ENCODE measurements at places on chromosomes 3 and 15.

DNA sequence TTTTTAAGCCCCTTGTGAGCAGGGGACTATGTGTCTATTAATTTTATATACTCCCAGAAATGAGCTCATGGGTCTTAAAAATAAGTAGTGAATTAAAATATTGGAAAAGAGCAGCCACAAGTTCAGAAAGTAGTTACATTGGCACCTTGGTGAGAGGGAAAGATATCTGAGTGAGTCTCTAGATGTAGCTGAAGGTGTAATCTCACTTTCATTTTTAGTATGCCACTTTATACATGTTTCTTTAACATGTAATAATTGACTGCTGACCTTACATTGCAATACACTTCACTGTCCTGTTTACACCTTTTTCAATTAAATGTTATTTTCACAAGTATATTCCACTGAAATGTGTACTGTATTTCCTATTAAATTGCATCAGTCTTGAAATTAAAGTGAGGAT, 12.1 kb upstream of the PAK6 start:
- no peak for DNase-seq

- DNase-seq: no peak
These were observed 199.1 kb downstream of the LRRN1 start for GRCh38 chr3:3998140-3998922.

- no peak for DNase-seq
These were observed 13.9 kb upstream of the ANPEP start for GRCh38 chr15:89828281-89829145.

DNA sequence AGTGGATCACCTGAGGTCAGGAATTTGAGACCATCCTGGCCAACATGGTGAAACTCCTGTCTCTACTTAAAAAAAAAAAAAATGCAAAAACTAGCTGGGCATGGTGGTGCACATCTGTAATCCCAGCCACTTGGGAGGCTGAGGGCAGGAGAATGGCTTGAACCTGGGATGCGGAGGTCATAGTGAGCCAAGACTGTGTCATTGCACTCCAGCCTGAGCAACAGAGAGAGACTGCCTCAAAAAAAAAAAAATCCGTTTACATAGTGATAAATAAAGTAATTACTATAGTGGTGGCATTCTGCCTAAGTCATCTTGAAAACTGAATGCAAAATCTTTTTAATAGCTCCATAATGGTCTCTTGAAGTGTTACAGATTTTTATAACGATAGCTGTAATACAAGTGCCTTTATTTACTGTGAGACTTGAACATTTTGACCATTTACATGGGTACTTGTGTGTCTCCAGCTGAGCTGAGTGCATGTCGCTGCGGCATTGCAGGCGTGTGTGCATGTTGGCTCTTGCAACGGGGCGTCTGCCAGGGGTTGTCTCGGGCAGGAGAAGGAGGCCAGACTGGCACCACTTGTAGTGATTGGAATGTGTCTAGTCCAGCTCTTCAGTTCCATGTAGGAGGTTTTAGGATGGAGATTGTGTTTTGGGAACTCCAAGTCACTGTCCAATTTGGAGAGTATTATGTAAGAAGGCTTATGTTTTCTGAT, 111.9 kb downstream of the IGF1R start:
- no peak for DNase-seq

DNA sequence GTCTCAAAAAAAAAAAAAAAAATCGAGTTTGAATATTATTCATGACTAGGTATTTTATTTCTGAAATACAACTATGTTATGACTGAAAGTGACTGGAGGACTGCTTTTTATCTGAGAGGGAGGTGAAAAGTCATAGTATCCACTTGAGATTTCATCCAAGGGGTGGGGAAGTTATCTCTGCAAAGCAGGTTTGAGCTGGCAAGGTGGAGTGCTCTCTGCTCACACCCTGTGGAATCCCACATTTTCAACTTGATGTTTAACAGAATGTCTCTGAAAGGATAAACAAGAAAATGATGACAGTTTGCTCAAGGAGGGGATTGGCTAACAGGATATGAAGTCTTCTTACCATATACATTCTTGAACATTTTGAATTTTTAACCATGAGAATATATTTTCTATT, 27.3 kb upstream of the SEC62 start:
- DNase-seq: no peak

- DNase-seq: no peak
These were observed 234.6 kb downstream of the THRB start for GRCh38 chr3:24259901-24260512.

GRCh38 chr3:123576122-123576521, 8.7 kb downstream of the HACD2 start:
- no peak for DNase-seq

- no peak for DNase-seq
These were observed 66.4 kb upstream of the CCNL1 start for GRCh38 chr3:157226173-157226847.

DNA sequence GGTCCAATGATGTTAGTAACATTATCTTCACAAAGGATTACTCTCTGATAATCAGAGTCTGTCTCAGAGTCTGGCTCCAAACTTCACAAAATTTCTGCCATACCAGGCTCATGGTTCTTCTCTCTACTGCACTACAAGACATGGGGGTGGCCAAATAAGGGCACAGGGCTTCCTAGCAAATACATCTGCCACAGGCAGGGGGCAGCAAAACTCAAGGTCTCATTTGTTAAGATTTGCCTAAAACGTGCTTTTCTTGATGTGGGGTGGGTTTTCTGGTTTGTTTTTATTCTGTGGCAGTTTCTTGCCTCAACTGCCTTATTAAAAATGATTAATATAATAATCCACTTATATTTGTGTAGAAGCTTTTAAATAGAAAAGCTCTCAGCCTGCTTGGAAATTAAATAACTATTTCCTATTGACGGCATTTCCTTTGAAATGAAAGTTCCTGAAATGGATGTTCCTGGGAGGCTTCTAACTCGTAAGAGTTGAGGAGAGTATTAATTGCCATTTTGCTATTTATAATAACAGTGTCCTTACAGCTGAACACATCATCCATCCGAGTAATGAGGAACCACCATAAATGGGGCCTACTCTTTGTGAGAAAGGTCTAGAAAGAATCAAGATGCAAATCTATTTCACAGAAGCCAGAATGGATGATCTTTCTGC, 53.8 kb downstream of the SST start:
- DNase-seq: no peak

GRCh38 chr3:184144505-184144904, 9.3 kb downstream of the EIF2B5 start:
- DNase-seq: no peak

GRCh38 chr3:182238126-182238525, 526.4 kb downstream of the SOX2 start:
- DNase-seq: no peak

DNA sequence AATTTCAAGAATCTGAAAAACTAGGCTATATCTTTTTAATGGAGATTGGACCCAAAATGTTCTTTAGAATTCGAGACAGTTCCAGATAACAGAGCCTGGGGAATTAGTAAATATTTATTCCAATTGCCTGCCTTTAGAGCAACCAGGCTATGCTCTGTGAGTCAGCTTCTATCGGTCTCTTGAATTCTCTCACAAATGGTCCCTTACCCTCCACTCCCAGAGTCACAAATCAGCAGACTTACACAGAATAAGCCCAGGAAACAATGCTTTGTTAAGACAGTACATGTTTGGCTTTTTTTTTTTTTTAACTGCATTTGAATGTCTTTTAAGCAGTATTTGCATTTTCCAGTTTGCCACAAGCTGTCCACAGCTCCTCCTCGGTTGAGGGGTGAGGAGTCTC, 460.7 kb upstream of the CBLB start:
- DNase-seq: no peak

GRCh38 chr3:45874677-45875346, 11.5 kb upstream of the CCR9 start:
- DNase-seq: no peak

- DNase-seq: no peak
These were observed 626.3 kb downstream of the TBL1XR1 start for GRCh38 chr3:176570992-176571391.

DNA sequence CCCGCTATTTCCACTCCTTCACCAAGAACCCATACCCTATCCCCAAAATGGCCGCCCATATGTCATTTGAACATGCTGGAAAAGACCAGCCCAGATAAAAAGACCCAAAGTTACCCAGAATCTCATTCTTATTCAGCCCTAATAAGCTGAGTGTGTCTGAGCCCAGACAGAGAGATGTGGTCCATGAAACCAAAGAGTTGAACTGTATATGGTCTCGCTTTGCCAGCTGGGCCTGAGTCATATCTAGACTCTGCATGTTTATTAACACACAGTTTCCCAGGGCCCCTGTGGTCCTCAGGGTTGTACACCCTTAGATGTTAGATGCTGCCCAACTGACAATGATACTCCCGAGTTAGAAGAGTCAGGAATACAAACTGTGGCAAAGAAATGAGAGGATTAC, 201.9 kb upstream of the STRIT1 start:
- DNase-seq: no peak

- no peak for DNase-seq
These were observed 23.4 kb downstream of the CHRNA7 start for GRCh38 chr15:32053719-32054118.

DNA sequence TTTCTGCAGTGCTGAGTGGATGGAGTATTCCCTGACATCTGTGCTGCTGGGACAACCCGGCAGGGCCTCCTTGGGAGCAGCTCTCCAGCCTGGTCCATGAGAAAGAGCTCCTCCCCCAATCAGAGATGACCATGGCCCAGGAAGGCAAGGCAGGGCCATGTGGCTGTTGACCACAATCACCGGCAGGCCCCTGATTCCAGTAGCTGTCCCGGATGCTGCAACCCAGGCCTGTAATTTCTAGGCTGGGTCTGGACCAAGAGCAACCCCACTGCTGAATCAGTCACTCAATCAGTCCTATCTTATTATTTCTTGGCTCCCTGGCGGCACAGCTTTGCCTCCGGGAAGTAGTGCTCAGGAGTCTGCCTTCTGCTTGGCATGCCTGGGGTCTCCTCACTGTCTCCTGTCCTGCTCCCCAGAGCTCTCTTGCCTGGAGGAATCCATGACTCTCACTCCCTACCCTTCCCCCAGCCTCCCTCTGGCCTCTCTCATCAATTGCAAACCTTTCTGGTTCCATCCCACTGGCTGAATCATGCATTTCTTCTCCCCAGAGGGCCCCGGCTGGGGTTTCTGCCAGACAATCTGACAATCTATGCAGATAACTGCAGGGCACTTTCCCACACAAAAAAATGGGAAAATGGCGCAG, 32.6 kb upstream of the ITGA11 start:
- no peak for DNase-seq

DNA sequence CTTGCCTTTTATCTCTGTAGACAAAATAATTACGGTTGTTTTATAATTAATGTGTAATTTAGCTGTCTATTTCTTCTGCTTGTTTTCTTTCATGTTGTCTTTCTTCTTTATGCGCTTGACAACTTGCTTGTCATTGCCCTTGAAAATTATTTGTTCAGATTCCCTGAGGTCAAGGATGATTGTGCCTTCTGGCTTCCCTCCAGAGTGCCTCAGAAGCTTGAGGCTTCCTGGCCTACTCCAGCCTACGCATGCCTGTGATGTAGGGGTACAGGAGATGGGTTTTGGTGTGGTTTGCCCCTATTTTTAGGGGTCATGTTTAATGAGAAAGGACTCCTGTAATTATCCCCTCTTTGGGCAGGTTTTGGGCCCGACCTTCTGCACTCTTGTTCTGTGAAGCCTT, 231.5 kb downstream of the SV2B start:
- DNase-seq: no peak

- DNase-seq: no peak
These were observed 209.6 kb upstream of the PLSCR5 start for GRCh38 chr3:146814601-146815315.

GRCh38 chr3:192024751-192025150, 563.8 kb downstream of the PYDC2 start:
- no peak for DNase-seq

GRCh38 chr3:117820658-117821299, 1111.2 kb downstream of the TUSC7 start:
- DNase-seq: no peak

GRCh38 chr3:8893001-8893400, 70.3 kb downstream of the RAD18 start:
- no peak for DNase-seq

Measured in esophagus squamous epithelium (tissue), 5 donors.